ENCODE measurements at places on chromosomes 12 and 14.
A peak's percentile ranks its signal among the peaks of the same experiment; 100 is the strongest.

DNA sequence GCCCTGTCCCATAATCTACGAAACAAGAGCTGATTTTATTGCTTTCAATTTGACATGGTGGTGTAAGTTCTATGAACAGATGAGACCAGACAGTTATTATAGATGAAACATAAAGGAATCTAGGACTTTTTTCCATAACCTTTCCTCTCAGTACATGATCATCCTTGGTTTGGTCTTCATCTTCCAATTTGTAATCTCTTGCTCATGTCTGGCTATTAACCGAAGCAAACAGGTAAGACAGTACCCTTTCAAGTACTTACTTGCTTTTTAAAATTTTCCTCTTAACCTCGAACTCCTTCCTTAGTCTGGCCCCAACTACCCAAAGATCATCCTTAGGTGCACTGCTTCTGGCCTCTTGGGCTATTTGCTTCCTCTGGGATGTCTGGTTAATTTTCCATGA, 1.2 kb downstream of the TSPAN31 start:
- DNase-seq: no peak

GRCh38 chr14:73491256-73492042, 716 bp downstream of the RIOX1 start:
- DNase-seq: peak; percentile 60

DNA sequence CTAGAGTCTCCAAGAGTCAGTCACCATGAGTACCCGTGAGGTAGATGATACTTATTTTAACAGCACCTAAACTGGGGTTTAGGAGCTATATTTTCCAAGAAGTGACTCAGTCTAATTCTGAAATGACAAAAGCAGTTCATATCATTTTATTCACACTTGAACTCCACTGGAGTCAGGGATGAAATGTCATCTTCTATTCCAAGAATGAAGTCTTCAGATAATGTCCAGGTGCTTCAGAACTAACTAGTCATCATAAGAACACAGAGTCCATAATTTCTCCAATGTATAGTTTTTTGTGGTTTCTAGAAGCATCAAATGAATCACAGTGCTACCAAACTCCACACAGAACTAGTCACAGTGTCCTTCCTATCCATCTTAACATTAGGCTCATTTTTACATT, 13.3 kb downstream of the DNM1L start:
- no peak for DNase-seq

DNA sequence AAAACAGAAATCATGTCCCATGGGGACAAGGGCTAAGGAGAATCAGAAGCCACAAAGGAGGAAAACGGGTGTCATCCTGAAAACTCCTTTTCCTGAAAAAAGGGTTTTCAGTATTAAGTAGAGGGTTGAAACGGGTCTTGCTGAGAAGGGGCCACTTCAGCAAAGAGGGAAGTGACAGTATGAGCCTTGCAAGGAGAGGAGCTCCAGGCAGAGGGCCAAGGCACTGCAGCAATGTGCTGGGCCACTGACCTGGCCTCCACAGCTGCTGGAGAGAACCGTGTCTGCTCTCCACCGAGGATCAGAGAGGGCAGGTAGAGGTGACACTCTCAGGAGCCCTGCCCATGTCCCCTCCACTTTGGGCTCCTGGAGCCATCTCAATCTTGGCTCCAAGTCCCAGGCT, 103.3 kb downstream of the NCOR2 start:
- no peak for DNase-seq

- no peak for DNase-seq
Observed at GRCh38 chr12:57604992-57605810, 577 bp downstream of the DTX3 start.

GRCh38 chr12:18849761-18850160, 111.8 kb downstream of the CAPZA3 start:
- DNase-seq: no peak

GRCh38 chr14:100882991-100883788, 20.3 kb downstream of the RTL1 start:
- no peak for DNase-seq

DNA sequence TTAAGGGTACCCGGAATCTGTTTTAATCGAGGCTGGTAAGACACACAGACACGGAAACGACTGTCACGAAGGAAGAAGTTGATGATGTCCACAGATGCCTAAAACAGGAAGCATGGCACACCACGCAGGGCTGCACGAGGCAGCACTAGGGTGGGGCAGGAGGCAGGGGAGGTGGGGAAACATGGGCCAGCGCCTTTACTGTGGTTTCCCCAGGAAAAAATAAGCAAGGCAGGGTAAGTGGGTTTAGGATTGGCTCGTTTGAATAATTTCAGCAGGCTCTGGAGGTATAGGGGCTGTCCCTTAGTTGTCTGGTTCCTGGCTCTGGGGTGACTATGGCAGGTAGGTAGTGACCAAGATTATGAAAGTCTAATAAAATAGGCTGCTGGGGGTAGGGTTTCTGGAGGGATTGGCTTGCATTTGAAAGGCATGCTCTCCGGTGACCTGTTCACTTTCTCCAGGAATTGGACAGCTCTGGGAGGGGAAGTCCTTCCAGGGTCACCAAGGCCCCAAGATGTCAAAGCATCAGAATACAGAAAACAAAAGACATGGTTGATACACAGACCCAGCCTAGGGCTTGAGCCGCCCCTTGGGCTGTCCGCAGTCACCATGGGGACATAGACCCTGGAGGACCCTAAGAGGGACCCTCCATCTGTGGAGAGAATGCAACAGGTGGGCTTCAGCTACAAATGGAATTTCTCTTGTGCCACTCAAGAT, 35.3 kb downstream of the MAP1LC3B2 start:
- no peak for DNase-seq

DNA sequence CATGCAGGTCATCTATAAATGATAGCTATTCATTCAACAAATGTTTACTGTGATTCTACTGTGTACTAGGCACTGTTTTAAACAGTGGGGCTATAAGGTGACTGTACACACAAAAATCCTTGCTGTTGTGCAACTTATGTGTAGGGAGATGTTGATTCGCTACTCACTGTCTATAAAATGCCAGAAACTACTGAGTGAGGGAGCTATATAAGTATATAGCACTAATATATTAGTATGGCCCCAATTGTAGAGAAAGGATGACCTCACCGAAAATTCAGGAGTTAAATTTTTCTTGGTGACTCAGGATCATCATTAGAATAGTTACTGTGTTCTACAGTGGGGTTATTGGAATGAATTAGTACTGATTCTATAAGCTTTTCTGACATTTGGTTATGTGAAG, 117.4 kb downstream of the TGFB3 start:
- no peak for DNase-seq

- no peak for DNase-seq
Observed at GRCh38 chr14:97704316-97704885, 907.2 kb downstream of the VRK1 start.

DNA sequence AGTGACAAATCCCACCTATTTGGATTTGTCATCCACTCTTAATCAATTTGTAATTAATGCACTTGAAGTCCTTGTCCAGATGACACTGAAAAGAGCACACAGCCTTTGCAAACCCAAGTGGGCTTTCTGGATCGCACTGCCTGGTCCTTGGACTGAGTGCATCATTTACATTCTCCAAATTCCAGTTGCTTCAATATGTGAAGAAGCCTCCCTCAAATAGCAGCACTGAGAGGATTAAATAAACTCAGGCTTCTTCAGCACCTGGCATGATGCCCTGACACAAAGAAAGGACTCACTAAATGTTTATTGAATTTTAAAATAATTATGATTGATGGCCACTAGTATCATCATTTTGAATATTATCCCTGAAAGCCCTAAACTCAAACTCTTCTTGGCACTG, 496.5 kb downstream of the VRK1 start:
- no peak for DNase-seq

DNA sequence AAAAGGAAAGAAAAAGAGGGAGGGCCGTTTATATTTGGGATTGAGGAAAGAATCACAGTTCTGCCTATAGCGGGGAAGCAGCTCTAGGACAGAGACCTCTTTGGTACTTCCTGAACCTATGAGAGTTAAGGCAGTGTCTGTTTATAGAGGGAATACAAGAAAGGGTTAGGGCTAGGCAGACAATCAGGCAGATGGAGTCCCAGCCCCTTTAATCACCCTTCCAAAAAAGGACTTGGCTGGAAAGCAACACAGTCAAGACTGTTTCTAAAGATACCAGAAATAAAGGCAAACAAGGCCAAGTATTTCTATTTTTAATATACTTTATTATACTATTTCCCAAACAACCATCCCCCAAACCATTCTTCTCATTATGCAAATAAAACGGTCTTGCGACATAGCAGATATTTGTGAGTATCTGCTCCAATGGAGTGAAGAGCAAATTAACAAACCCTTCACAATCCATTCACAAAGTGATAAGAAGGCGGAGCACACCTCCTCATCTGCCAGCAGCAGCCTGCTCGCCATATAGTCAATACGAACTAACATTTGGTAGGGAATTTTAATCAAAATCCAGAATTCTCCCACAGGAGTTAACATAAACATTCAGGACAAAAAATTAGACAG, 697 bp upstream of the GRIP1 start:
- no peak for DNase-seq

- no peak for DNase-seq
Observed at GRCh38 chr14:69630360-69630759, 19.0 kb downstream of the SUSD6 start.

GRCh38 chr12:52441320-52441911, 7.2 kb upstream of the KRT75 start:
- DNase-seq: no peak

GRCh38 chr12:124075841-124076240, 102.8 kb downstream of the ZNF664 start:
- DNase-seq: no peak

DNA sequence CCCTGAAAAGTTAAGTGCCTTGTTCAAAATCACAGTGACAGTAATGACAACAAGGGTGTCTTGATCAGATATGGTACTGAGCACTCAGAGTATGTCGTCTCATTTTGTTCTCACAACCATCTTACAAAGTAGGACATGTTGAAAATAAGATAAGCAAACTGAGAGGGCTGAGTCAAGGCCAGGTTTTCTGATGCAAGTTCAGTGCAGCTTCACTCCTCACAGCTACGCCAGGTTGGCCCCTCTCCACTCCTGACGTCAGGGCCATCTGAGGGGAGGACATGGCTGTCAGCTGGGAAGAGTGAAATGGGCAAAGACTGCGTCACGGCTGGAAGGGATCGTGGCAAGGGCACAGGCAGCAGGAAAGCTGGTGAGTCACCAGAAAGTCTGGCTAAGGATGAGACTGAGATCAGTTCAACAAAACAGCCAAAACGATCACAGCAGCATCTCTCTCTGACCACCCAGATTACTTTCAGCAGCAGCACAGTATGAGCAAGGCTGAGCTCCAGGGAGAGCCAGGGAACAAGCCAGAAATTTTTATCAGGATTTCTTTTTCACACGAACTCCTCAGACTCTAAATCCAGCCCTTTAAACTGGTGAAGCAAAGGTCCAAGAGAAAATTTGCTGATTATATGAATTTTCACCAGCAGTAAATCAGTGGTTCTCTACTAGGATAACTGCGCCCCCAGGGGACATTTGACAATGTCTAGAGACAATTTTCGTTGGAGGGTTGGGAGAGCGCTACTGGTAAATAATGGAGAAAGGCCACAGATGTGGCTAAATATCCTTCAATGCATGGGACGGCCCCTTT, 297.9 kb upstream of the AMIGO2 start:
- DNase-seq: peak; percentile 11

DNA sequence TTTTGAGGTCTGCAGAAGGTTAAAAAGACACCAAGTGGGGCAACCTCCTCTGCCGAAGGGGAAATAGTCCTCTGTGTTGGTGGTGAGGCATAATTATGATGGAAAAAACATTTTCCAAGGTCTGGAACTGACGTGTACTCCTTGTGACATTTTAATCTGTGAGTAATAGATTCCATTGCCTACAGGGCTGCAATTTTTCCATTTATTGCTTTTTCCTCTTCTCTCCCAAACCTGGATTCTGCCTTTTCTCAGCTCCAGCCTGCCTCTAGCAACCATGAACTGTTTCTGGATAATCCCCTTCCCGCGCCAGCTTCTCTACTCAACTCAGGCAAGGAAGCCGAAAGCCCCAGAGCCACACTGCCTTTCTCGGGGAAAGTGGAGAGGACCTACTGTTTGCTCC, 230.1 kb upstream of the PLXNC1 start:
- DNase-seq: no peak

GRCh38 chr14:95156161-95157047, 925 bp downstream of the DICER1 start:
- peak; percentile 47 for DNase-seq

GRCh38 chr14:54647378-54647777, 80.5 kb downstream of the SAMD4A start:
- no peak for DNase-seq

DNA sequence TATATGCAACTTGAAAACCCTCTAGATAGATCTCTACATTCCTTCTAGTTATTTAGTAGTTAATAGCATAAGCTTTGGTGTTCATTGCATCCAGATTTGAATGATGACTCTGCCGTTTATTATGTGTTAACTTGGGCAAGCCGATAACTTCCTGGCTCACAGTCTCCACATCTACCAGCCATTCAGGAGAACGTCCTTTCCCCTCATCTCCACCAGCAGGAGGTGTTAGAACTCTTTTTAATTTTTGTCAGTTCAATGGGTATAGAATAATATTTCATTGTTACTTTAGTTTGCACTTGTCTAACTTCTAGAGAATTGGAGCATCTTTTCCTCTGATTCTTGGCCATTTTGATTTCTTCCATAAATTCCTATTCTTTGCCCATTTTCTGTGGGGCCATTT, 30.0 kb upstream of the WSCD2 start:
- no peak for DNase-seq

- DNase-seq: no peak
Observed at GRCh38 chr14:91008759-91009409, 51.6 kb downstream of the RPS6KA5 start.

- no peak for DNase-seq
Observed at GRCh38 chr14:103353362-103353761, 19.3 kb downstream of the EIF5 start.

DNA sequence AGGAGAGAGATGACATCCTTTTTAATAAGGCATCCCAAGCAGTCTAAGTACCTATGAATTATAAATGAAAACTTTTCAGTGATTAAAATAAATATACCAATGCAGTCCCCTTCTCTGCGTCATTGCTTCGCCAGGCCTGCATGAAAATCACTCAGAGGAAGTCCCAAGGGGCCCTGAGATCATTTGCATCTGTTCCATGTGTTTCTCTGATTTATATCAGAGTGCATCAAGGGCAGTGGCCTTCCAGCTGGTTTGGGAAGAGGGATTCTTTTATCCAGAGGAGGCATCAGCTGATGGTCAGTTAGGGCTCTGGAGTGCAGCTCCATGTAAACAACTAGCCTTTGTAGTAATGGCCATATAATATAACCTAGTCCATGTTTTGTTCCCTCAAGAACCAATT, 210.1 kb downstream of the RGS6 start:
- no peak for DNase-seq

- DNase-seq: no peak
Observed at GRCh38 chr12:64385468-64385867, 5.1 kb downstream of the C12orf56 start.

GRCh38 chr14:87179936-87180335, 813.0 kb downstream of the GALC start:
- DNase-seq: no peak

GRCh38 chr14:64465831-64466554, 694 bp downstream of the AKAP5 start:
- peak; percentile 81 for DNase-seq

DNA sequence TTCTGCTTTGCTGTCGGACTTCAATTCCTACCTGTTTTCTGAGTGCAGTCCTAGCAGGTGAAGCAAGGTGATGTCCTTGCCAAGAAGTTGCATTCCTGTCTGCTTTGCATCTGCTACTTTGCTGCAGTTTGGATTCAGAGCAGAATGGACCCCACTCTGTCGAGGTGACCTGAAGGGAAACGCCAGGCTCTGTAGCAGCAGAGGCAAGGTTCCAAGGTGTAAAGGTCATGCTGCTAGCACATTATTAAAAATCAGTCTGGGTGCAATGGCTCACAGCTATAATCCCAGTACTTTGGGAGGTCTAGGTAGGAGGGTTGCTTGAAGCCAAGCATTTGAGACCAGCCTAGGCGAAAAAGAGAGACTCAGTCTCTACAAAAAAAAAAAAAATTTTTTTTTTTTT, 17.3 kb upstream of the ALDH2 start:
- DNase-seq: no peak
